ENCODE measurements at places on chromosomes 5 and 9.
A peak's percentile ranks its signal among the peaks of the same experiment; 100 is the strongest.

GRCh38 chr5:132056610-132057497 is 3.6 kb upstream of the IL3 start:
- no peak for DNase-seq

GRCh38 chr5:91296674-91297143 is 86.4 kb downstream of the ARRDC3 start:
- no peak for DNase-seq

DNA sequence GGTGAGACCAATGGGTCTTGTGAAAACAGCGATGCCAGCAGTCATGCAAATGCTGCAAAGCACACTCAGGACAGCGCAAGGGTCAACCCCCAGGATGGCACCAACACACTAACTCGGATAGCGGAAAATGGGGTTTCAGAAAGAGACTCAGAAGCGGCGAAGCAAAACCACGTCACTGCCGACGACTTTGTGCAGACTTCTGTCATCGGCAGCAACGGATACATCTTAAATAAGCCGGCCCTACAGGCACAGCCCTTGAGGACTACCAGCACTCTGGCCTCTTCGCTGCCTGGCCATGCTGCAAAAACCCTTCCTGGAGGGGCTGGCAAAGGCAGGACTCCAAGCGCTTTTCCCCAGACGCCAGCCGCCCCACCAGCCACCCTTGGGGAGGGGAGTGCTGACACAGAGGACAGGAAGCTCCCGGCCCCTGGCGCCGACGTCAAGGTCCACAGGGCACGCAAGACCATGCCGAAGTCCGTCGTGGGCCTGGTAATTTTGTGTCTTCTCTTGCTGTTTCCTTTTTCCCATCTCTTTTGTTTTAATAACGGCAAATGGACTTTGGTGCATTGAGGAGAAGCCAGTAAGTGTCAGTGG is 98.0 kb downstream of the EHMT1 start:
- DNase-seq: no peak

DNA sequence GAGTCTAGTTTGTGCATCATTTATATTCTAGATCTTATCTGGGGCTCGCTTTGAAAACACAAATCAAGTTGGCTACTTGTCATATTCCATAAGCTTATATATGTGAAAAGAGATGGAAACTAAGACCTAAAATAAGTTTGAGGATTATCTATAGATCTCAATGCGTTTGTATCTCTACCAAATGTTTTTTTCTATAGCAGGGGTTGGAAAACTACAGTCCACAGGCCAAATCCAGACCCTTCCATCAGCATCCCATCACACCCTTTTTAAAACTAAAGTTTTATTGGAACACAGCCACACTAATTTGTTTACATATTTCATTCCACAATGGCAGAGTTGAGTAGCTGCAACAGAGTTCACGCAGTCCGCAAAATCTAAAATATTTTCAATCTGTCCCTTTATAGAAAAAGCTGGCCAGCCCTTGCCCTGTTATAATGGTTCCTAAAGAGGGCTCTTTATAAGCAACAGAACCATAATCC is 230.0 kb downstream of the ADAMTSL1 start:
- no peak for DNase-seq

DNA sequence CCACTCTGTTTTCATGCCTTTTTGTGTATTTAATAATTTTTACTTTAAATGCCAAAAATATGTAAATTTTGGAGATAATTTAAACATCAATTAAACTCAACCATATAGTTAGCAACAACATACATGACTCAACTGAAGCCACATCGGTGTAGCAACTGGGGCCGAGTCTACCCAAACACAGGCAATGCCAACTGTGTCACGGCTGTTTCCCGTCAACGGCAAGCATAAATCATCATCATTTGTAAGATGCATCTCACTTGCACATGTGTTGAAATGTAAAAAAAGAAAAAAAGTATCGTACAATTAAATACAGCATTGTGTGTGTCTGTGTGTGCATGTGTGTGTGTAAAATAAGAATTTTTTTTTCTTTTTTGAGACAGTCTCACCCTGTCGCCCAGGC is 160.1 kb upstream of the TAS2R1 start:
- no peak for DNase-seq

DNA sequence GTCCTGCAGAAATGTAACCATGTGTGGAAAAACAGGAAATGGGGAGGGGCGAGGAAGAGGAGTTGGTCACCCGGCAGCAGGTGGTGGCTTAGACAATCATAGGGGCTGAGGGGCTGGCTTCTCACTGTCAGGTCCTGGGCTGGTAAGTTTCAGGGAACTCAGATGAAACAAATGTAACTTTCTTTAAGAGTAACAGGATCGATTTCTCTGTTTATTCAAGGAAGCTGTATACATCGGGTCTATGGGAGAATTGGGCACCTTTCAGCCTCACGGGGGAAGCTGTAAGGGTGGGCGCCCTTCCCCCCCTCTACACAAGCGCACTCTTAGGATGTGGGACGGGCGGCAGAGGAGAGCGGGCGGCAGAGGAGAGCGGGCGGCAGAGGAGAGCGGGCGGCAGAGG is 104.3 kb upstream of the SIMC1 start:
- DNase-seq: no peak

DNA sequence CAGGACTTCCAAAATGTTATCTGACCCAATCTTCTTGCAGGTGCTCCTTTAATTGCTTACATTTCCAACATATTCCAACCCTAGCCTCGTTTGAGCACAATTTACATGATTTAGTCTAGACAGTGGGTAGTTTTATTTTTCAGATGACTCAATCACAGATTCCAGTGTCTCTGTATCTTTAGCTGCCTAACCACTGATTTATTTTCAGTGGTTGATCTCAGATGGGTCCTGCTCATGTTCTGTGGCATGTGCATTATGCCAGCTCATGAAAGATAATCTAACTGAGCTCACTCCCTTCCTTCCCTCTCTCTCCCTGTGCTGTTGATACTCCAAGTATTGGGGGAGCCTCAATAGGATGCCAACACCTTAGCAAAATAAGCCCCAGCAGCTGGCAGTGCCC is 106.1 kb upstream of the ICE1 start:
- DNase-seq: no peak

DNA sequence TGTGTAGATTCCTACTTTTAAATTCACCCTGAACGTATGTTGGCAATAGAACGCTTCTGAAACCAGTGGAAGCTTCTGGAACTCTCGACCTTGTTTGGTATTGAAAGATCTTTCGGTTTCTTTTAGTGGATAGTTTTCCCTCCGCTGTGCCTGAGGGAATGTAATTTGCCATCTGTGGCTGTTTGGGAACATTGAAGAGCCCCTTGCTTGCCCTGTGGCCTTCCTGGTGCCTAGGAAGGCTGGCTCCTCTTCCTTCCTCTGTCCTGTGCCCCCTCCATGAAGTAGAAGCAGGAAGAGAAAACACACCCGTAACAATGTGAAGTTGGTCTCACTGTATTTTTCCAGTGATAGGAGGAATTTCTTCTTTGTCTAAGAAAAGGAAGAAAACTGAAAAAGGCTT is 274.3 kb downstream of the AOPEP start:
- no peak for DNase-seq

DNA sequence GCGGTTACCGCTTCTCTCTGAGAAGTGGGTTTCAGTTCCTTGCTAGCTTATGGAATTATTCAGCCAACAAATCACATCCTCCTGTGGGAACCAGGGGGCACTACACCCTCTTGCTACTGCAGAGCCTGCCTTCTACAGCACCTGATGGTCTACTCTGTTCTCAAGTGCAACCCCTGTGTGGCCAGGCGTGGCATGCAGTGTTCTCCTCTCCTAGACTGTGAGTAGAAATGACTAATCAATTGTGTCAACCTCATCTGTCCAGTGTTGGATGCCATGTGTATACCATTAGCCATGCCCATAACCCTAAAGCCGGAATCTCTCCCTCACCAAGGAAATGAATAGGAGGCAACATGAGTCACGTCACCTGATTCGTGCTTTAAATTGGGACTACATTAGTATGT is 117.2 kb upstream of the LIFR start:
- DNase-seq: no peak

GRCh38 chr5:136190904-136191303 is 2.1 kb downstream of the SMIM32 start:
- DNase-seq: no peak

GRCh38 chr5:33788922-33789566 is 102.7 kb downstream of the ADAMTS12 start:
- DNase-seq: no peak

DNA sequence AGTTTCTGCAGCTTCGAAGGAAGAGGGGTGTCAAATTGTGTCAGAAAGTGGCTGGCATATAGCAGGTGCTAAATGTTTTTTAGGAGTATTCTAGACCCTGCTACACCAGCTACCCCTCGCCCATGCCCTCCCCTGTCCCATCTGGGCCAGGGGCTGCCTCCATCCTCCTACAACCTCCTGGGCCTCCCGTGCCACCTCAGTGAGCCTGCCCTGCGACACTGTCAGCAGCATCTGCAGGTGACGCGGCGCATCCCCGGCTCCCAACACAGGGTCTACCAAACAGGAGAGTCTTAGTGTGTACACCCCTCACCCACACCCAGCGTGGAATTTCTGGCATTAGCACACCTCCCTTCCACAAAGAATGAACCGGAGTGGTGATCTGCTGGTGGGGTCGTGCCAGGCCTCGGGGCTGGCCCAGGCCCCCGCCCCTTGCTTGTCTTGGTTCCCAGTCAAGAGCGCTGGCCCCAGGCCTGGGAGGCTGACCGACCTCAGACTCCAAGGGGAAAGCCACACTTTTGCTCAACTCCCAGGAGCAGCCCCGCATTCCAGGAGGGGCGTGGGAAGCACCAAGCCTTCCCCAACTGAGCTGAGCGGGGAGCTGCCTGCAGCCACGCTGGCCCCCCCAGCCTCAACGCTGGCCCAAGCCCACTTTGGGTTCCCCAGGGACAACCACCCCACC is 55.2 kb downstream of the NEURL1B start:
- no peak for DNase-seq

DNA sequence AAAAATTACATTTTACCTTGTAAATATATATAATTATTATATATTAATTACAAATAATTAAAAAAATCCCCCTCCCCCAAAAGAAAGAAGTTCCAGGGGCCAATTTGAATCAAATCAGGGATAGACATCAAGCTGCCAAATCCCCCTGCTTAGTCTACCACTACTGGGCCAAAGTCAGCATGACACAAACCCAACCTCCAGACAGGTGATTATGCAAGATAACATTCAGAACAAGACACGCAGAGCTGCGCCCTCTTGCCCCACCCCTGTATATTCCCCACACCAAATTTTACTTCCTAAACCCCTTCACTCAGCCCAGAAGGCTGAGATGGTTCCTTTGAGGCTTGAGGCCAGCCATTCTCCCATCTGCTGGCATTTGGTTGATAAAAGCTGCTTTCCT is 2059.1 kb upstream of the CDH6 start:
- DNase-seq: no peak

- DNase-seq: no peak
Observed at GRCh38 chr5:140035881-140036280, 7.2 kb downstream of the NRG2 start.

GRCh38 chr9:33817327-33818166 is 587 bp downstream of the UBE2R2 start:
- DNase-seq: peak; percentile 15

- no peak for DNase-seq
Observed at GRCh38 chr5:50655810-50656205, 10.6 kb upstream of the PARP8 start.

DNA sequence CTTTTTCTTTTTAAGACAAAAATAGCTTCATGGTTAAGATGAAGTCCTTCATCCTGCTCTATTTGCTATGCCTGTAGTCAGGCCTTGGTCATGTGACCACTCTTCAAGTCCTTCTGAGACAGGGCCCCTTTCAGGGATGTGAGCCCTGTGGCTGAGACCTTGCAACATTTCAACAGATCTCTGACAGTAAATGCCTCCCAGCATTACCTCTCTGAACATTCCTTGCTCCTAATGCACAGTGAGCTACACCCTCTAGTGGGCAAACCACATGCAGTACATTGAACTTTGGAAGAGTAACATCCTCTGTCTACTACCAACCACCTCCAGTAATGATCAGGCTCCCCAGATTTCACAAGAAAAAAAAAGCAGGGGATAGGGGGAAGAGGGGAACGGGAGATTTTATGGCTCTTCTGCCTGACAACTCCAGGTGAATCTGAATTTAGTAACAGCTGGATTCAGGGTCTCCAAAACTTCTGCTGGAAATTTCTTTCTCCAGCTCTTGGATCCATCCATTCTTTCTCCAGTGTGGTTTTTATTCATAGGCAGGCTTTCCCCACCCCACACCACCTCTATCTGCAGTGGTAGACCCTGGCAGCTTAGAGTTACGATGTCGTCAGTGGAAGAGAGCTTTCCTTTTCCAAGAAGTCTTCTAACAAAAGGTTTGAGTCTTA is 8.9 kb upstream of the FBXO38 start:
- no peak for DNase-seq

- no peak for DNase-seq
Observed at GRCh38 chr5:62059960-62060359, 246.0 kb upstream of the KIF2A start.
